ENCODE measurements at places on chromosomes 2 and 18. TPM values are rescaled to one million over a fixed set of nuclear protein-coding genes. Genes with fewer than 3 reads are reported as not detected.

Gene ADAM17
- 23.6 TPM for total RNA-seq

Gene SKOR2
- total RNA-seq: not detected

Gene FER1L5
- total RNA-seq: under 0.01 TPM

Gene HAAO
- total RNA-seq: not detected

Gene RNF125
- 0.16 TPM for total RNA-seq

Gene CIB4
- total RNA-seq: not detected

Gene FBXO48
- 0.49 TPM for total RNA-seq

Gene PLB1
- under 0.01 TPM for total RNA-seq

Gene PLA2R1
- 12.5 TPM for total RNA-seq

Gene GALNT5
- 4.2 TPM for total RNA-seq

Gene ARHGAP15
- total RNA-seq: not detected

Gene GKN2
- total RNA-seq: not detected

Gene POTEC
- not detected for total RNA-seq

Gene CPLX4
- not detected for total RNA-seq

Gene PNKD
- total RNA-seq: 32.9 TPM

Gene GALNT14
- total RNA-seq: not detected

Gene ERCC3
- total RNA-seq: 18.8 TPM

Gene B3GNT7
- total RNA-seq: not detected

Gene LYPD1
- total RNA-seq: 1.1 TPM

Gene MCM6
- 9.9 TPM for total RNA-seq

Gene PROKR1
- total RNA-seq: not detected

Gene NTSR2
- not detected for total RNA-seq

Gene OR6B2
- not detected for total RNA-seq

Gene TMEM37
- total RNA-seq: 2.9 TPM

Gene EIF2AK3
- 21.7 TPM for total RNA-seq

Gene TP53I3
- 39.7 TPM for total RNA-seq

Gene MSTN
- not detected for total RNA-seq

Gene PECR
- 3.6 TPM for total RNA-seq

Gene NDUFV2
- total RNA-seq: 115 TPM

Gene C1QL2
- total RNA-seq: not detected

Gene NCK2
- 24.7 TPM for total RNA-seq

Gene DNAH7
- total RNA-seq: 1.8 TPM

Gene CGREF1
- 28.2 TPM for total RNA-seq

Gene GALR1
- total RNA-seq: not detected

Gene NPAS2
- 22.0 TPM for total RNA-seq

Gene GPC1
- 270 TPM for total RNA-seq

Gene GRHL1
- 0.16 TPM for total RNA-seq

Gene MALL
- 7.3 TPM for total RNA-seq

Gene TMEFF2
- total RNA-seq: 0.16 TPM

Gene FANCL
- total RNA-seq: 9.4 TPM

Gene DUSP11
- 30.5 TPM for total RNA-seq

Gene ASAP2
- total RNA-seq: 27.3 TPM

Gene SKA1
- total RNA-seq: 2.7 TPM

Gene MBD1
- total RNA-seq: 43.7 TPM

Gene TMEM169
- 0.65 TPM for total RNA-seq

Gene LIMS3
- 2.3 TPM for total RNA-seq

Gene MEP1B
- not detected for total RNA-seq

Gene INPP5D
- 0.18 TPM for total RNA-seq

Gene LOXL3
- 76.8 TPM for total RNA-seq

Gene DIS3L2
- 6.9 TPM for total RNA-seq

Gene CXCR1
- total RNA-seq: not detected

Gene GDF7
- 0.36 TPM for total RNA-seq

Gene SNTG2
- total RNA-seq: not detected

Gene GPR155
- total RNA-seq: 6.0 TPM

Gene UPP2
- not detected for total RNA-seq

Gene SMYD5
- total RNA-seq: 13.2 TPM

Gene HJURP
- total RNA-seq: 6.3 TPM

Gene KIDINS220
- 33.4 TPM for total RNA-seq

Gene FLACC1
- 1.4 TPM for total RNA-seq

All from cardiac atrium fibroblast (primary cell).